ENCODE measurements at places on chromosomes 16 and 17.
A peak's percentile ranks its signal among the peaks of the same experiment; 100 is the strongest.

- peak; percentile 66 for DNase-seq
Observed at GRCh38 chr17:78315355-78316114, 44.3 kb downstream of the SOCS3 start.

- DNase-seq = no peak
Observed at GRCh38 chr16:78606545-78606944, 507.1 kb downstream of the WWOX start.

DNA sequence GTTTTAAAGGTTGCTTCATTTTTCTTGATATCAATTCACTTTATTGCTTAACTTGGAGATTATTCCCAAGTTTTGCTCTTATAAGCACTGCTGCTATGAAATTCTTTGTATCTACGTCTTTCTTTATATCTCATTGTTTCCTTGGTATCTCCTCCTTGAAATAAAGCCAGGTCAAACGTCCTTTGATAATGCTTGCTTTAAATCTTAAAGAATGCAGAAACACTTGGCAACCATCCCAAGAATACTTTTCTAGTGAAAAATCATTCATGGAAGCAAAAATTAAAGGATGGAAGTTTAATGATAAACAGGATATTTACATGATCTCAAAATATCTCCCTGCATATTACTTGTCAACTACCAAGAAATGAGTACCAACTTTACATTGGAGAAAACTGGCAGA, 175.2 kb downstream of the CPPED1 start:
- peak; percentile 24 for DNase-seq

DNA sequence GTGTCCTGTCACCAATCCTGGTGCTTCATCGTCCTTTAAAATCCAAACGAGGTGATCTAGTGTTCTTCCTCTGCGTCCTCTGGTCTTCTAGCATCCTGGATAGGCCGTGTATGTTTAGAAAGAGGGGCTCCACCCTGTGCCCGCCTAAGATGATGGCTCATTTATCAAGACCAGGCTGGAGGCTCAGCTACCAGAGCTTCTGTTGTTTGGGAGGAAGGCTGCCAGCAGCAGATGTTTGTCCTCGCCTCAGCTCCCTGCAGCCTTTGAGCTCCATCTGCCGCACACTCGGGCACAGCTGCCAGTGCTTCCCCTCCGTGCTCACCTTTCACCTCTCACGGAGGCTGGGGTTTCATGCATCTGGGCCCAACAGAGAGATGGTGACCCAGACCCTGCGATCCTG, 954.7 kb upstream of the RBFOX1 start:
- no peak for DNase-seq

- DNase-seq = no peak
Observed at GRCh38 chr17:55424893-55425540, 3.4 kb upstream of the MMD start.

DNA sequence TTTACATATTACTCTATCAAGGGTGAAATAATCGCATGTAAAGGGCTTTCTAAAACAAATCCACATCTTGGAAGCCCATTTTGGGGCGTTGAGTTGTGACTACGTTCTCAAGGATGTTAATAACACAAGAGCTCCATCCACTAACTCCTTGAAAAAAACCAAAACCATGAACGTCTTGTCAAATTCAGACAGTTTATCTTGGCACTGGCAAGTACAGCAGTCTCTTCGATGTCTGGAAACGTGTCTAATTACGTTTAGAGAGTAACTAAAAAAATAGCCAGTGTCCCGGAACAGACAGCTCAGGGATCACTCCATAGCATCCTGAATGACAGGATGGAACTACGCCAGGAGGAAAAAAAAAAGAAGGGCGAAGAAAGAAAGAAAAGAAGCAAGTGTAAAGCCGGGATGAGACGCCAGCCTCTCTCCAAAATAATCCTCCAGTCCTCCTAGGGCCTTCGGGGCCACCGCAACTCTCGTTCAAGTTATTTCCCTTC, 954 bp downstream of the MYO1D start:
- peak; percentile 51 for DNase-seq

DNA sequence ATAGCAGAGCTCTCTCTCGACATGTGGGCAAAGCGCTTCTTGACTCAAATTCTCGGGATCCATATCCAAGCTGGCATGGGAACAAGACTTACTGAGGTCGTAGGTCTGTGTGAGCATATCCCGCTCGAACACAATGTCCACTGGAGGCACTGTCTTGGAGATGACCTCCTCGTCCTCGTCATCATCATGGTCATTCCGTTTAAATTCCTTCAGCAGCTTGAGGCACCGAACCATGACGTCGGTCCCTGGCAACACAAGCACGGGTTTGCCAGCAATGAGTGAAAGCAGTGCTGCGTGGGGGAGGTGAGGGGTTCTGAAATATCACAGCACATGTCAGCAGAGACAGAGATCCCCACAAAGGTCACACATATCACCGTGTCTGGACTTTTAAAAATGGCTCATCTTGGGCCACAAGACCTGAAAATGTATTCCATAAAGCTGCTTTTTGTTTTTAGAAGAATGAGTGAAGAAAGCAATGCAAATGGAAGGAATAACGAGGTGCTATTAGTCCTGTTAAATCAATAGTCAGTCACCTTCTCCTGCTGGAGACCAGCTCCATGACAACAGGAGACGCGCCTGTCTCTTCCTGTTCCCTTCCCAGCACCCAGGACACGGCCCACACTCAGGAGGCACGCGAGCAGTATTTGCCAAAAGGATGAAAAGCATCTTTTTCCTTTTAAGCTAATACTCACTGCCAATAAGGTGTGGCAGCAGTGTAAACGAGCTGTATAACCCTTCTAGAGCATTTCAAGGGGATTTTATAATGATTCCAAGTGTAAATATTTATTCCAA, 37.9 kb downstream of the GTF3C1 start:
- no peak for DNase-seq

GRCh38 chr17:75105126-75106080, 4.4 kb upstream of the ARMC7 start:
- DNase-seq = peak; percentile 80

GRCh38 chr16:66653581-66654350, 42.8 kb downstream of the CMTM4 start:
- DNase-seq = no peak

DNA sequence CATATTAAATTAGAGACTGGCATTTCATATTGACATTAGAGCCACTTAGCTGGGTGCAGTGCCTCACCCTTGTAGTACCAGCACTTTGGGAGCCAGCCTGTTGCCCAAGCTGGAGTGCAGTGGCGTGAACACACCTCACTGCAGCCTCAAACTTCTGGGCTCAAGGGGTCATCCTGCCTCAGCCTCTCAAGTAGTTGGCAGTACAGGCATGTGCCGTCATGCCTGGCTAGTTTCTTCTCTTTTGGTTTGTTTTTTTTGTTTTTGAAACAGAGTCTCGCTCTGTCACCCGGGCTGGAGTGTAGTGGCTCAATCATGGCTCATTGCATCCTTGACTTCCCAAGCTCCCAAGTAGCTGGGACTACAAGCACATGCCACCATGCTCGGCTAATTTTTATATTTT, 8.7 kb downstream of the PPM1E start:
- no peak for DNase-seq

- DNase-seq = no peak
Observed at GRCh38 chr16:1794221-1794871, 841 bp upstream of the IGFALS start.

DNA sequence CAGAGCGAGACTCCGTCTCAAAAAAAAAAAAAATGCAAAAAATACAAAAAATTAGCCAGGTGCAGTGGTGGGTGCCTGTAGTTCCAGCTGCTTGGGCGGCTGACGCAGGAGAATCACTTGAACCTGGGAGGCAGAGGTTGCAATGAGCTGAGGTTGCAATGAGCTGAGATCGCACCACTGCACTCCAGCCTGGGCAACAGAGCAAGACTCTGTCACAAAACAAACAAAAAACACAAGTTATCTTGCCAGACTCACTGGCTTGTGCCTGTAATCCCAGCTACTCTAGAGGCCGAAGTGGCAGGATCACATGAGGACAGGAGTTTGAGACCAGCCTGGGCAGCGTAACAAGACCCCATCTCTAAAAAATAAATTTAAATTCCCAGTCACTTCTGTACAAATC, 3.4 kb upstream of the ST3GAL2 start:
- no peak for DNase-seq

GRCh38 chr16:67519242-67519641, 9.4 kb upstream of the RIPOR1 start:
- no peak for DNase-seq

DNA sequence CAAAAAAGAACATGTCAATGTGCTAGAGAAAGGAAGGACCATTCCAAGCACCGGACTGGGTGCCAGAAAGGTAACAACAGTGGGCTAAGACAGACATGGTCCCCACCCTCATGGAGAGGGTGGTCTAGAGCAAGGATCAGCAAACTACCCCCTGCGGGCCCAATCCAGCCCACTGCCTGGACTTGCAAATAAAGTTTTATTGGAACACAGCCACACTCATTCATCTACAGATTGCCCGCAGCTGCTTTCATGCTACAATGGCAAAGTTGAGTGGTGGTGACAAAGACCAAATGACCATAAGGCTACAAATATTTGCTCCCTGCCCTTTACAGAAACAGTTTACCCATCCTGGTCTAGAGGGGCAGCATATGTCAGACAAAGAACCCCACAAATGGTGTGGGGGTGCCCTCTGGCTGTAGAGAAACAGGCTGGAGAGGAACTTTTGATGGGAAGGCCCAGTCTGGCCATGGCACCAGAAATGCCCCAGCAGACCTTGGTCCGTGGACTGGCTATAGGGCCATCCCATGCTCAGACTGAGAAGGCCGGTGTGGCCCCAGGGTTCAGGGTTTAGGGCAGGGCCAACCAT, 15.2 kb downstream of the CDH5 start:
- no peak for DNase-seq

GRCh38 chr17:18172531-18173278, 10.9 kb upstream of the ALKBH5 start:
- DNase-seq = no peak

DNA sequence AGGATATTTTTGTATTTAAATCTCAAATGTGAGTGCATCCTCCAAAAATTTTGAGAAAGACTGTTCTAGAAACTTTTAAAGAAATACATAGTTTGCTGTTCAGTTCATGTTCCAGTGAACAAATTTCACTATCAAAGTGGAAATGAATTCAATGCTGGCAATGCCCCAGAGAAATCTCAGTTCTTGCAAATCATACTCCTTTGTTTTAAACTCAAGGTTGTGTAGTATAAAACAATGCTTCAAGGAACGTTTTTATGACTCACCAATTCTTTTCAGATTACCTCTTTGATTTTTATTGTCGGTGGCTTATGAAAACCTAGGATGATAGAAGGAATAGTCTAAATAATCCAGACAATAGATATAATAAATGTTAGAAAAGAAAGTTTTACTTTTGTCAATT, 17.6 kb downstream of the LPCAT2 start:
- DNase-seq = peak; percentile 88

DNA sequence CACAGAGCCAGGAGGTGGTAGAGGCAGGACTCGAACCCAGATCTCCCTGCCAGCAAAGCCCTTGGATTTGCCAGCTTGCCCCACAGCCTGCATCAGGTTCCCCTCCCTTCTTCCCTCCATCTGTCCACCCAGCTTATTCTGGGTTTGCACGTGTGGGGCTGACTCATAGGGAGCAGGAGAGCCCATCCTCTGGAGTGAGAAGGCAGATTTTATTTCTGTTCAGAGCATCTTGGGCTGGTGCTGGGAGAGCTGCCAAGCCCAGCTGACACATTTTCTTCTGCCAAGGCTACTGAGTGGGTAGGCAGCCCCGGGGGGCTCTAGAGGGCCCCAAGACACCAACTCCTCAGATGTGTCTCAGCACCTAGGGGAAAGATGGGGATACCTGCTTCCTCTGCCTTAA, 106.3 kb upstream of the CRHR1 start:
- DNase-seq = no peak

DNA sequence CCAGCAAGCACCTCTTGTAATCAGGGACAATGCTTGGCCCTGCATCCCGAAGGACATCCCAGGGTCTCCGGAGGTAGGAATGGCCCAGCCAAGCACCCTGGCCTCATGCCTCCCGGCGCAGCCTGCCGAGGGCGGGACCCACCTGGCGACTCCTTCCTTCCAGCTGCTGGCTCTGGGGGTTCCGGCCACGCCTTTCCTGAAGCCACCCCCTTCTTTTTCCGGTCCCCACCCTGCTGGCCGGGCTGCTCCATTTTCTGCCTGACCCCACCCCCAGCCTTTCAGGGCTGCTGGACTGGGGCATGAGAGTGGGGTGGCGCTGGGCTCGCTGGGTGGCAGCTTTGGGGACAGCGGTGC, 22.5 kb upstream of the CIBAR2 start:
- DNase-seq = no peak

DNA sequence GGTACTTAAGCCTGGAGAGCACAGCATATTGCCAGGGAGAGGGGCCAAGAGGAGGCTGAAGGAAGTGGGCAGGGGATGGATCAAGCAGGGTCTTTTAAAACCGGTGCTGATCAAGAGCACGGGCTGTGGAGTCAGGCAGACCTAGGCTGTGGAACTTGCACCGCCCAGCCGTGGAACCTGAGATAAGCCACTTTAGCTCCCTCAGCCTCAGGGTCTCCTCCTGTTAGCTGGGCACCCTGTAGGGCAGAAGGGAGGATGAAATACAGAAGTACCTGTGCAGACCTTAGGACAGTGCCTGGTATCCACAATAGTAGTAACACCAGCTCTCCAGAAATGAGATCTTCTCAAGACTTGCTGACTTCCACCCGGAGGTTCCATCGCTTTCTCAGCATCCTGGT, 9.3 kb downstream of the ODAD4 start:
- DNase-seq = no peak

- DNase-seq = no peak
Observed at GRCh38 chr17:285751-286422, 66.7 kb downstream of the RPH3AL start.

DNA sequence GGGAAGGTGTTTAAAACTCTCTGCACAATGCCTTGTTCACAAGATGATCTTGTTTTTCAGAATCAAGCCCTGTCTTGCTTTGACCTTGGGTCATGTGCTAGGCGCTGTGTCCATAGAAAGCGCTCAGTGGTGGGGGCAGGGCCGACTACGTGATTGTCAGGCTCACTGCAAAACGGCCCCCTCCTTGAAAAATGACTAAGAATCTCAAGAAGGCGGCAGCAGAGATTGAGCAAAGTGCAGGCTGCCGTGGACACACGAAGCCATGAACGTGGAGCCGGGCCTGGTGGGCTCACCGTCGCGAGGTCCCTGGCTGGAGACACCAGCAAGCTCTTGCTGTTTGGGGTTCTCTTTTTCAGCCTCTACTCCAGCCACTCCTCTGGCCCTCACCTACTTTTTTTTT, 10.2 kb downstream of the ATP2C2 start:
- no peak for DNase-seq

GRCh38 chr16:4005281-4005680, 111.0 kb downstream of the ADCY9 start:
- no peak for DNase-seq

DNA sequence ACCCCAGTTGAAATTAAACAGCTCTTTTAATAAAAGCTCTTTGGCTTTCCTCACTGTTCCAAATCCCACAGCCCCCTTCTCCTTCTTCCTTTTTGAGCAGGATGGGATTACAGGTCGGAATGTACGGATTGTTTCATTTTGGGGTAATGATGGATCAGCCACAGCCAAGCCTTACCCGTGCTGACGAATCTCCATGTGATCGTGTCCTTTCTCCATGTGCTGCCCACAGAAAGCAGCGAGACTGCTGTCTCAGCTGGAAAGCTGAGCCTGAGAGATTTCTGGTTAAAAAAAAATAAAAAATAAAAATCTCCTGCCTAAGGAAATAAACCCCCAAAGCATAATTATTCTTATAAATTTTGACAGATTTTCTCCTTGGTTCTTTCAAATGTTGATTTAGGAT, 276.6 kb downstream of the CPPED1 start:
- no peak for DNase-seq

GRCh38 chr16:424623-425081, 797 bp upstream of the RAB11FIP3 start:
- peak; percentile 52 for DNase-seq

GRCh38 chr16:77820340-77820739, 32.0 kb downstream of the VAT1L start:
- no peak for DNase-seq

- DNase-seq = peak; percentile 87
Observed at GRCh38 chr16:74709441-74709877, 8.8 kb upstream of the MLKL start.
